ENCODE measurements at places on chromosomes 4 and X.

DNA sequence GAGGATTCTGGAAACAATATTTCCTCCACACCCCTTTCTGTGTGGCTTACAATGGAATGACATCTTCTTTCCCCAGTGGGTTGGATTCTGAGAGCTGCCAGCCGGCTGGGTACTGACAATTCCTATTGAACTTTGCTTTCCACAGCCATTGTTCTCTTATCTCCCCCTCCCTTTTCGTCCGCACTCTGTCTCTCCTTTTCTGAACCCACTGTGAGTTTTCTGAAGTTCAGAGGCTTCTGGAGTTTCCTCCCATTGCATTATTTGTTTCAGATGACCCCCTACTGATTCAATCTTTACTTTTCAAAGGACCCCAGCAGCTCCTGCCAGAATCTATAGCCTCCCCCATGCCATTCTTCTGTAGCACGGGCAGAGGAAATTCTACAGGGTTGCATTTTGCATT is 10.4 kb downstream of the SMPX start:
- no peak overlapping the region for H3K27ac ChIP-seq
- H3K36me3 ChIP-seq = no peaks in the 10 kb centered on the region
- no peak overlapping the region for H3K4me3 ChIP-seq
- H3K27me3 ChIP-seq = no peaks in the 10 kb centered on the region
- no peak for DNase-seq
- no peaks in the 10 kb centered on the region for H3K4me1 ChIP-seq

DNA sequence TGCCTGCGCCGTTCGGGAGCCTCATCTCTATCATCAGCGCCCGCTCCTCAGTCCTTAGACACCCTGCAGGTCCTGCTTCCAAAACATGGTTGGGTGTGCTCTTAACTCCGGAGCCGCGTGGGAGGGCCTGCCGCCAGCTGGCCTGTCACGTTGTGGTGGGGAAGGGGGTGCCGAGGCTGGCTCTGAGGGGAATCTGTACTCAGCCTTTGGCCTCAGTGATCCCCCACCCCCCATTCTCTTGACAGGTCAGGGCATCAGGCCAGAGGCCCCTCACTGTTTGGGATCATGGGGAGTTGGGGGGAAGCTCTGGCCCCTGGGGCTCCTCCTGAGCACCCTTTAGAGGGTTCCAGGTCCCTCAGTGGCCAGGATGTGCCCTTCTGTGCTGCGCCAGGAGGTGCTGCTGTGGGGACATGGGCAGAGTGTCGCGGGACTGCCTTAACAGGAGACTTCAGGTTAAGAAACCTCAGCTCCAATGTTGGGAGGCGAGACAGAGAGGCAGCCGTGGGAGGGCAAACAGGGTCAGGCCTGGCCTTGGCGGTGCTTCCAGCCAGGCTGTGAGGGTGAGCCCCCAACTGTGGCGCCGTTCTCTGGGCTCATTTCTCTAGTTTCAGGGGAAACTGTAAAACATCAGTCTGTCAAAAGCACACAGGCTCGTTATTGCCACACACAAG is 33.5 kb downstream of the TRMT44 start:
- no peaks in the 10 kb centered on the region for H3K27me3 ChIP-seq
- no peaks in the 10 kb centered on the region for H3K36me3 ChIP-seq
- H3K4me3 ChIP-seq = no peak overlapping the region

- H3K27me3 ChIP-seq = no peaks in the 10 kb centered on the region
- no peak for DNase-seq
- H3K4me1 ChIP-seq = no peaks in the 10 kb centered on the region
- no peak overlapping the region for H3K27ac ChIP-seq
Measured at GRCh38 chrX:150635952-150636351, 57.2 kb upstream of the MTMR1 start.

DNA sequence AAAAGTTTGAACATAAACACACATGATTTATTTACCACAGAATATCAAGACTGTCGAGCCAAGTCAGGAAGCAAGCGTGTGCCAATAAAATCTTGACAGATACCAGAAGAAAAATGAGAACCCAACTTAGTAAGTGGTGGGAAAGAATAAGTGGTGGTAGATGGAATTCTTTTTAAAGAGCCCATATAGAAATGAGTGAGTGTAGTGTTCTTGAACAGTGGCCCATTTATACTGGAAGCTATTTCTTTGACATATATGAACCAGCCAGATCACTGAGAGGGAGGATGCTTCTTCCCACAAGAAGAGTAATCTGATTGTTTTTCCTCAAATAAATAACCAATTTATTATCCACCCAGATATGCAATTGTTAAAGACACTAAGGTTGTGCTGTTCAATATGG is 98.0 kb downstream of the NHS start:
- no peak overlapping the region for H3K27ac ChIP-seq
- H3K27me3 ChIP-seq = no peaks in the 10 kb centered on the region
- H3K36me3 ChIP-seq = no peaks in the 10 kb centered on the region
- H3K4me1 ChIP-seq = no peaks in the 10 kb centered on the region
- no peak for DNase-seq

- no peak for DNase-seq
- no peaks in the 10 kb centered on the region for H3K36me3 ChIP-seq
- no peak overlapping the region for H3K4me3 ChIP-seq
- H3K27me3 ChIP-seq = no peaks in the 10 kb centered on the region
Measured at GRCh38 chrX:150411656-150412055, 48.5 kb downstream of the MAMLD1 start.

Data from CD8-positive, alpha-beta memory T cell (primary cell).